Esophagus (tissue), 2 donors: ENCODE measurements at places on chromosomes 6 and 20. TPM values are rescaled to one million over a fixed set of nuclear protein-coding genes. Genes with fewer than 3 reads are reported as not detected.

DDX39B gene
- 181 TPM for polyA plus RNA-seq

CALHM4 gene
- not detected for polyA plus RNA-seq

DDX43 gene
- 0.60 TPM for polyA plus RNA-seq

PRDM13 gene
- polyA plus RNA-seq, result 0.01 TPM

NMBR gene
- polyA plus RNA-seq, result not detected

TAF8 gene
- 6.0 TPM for polyA plus RNA-seq

C2 gene
- polyA plus RNA-seq, result 1.2 TPM

MCHR2 gene
- not detected for polyA plus RNA-seq

SLC22A23 gene
- polyA plus RNA-seq, result 15.4 TPM

VIP gene
- polyA plus RNA-seq, result 0.69 TPM

ARMC2 gene
- polyA plus RNA-seq, result 1.0 TPM

AIF1 gene
- 8.0 TPM for polyA plus RNA-seq

CCM2L gene
- polyA plus RNA-seq, result 1.8 TPM

CTCFL gene
- not detected for polyA plus RNA-seq

TRIM15 gene
- not detected for polyA plus RNA-seq

SLC4A11 gene
- 11.5 TPM for polyA plus RNA-seq

C20orf96 gene
- 1.9 TPM for polyA plus RNA-seq

TMEM239 gene
- not detected for polyA plus RNA-seq

LRFN2 gene
- polyA plus RNA-seq, result 0.26 TPM

TUBB gene
- 313 TPM for polyA plus RNA-seq

BAK1 gene
- 22.6 TPM for polyA plus RNA-seq

MICB gene
- 0.77 TPM for polyA plus RNA-seq

ETV7 gene
- polyA plus RNA-seq, result 3.3 TPM

RAD21L1 gene
- polyA plus RNA-seq, result not detected

SEC63 gene
- polyA plus RNA-seq, result 14.9 TPM

RGS19 gene
- polyA plus RNA-seq, result 5.0 TPM

ASXL1 gene
- 13.3 TPM for polyA plus RNA-seq

RAET1G gene
- polyA plus RNA-seq, result 8.9 TPM

ELOVL4 gene
- 10.8 TPM for polyA plus RNA-seq

WFDC12 gene
- polyA plus RNA-seq, result 4.3 TPM

OPRM1 gene
- polyA plus RNA-seq, result not detected
